ENCODE measurements at places on chromosomes 3 and 15. TPM values are rescaled to one million over a fixed set of nuclear protein-coding genes. Genes with fewer than 3 reads are reported as not detected.

Gene GMNC
- not detected for total RNA-seq

DNA sequence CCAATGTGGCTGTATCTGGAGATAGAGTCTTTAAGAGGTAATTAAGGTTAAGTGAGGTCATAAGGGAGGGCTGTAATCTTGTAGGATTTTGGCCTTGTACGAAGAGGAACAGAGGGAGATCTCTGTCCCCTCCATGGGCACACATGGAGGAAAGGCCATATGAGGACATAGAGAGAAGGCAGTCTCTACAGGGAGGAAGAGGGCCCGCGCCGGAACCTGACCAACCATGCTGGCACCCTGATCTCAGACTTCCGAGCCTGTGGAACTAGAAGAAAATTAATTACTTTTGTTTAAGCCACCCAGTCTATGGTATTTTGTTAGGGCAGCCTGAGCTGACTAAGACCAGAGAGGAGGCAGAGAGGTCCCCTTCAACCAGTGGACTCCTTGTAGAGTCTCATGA is 17.7 kb upstream of the MRPS22 start:
- DNase-seq, result peak; percentile 57

Gene OCA2
- 12.1 TPM for total RNA-seq

Gene BFSP2
- not detected for total RNA-seq

- DNase-seq, result no peak
Observed at GRCh38 chr3:192980632-192981031, 63.0 kb upstream of the MB21D2 start.

GRCh38 chr3:71887256-71887655 is 102.3 kb upstream of the PROK2 start:
- no peak for DNase-seq

GRCh38 chr15:80093854-80094418 is 34.5 kb downstream of the ZFAND6 start:
- DNase-seq, result peak; percentile 48

Gene MUC13
- not detected for total RNA-seq

DNA sequence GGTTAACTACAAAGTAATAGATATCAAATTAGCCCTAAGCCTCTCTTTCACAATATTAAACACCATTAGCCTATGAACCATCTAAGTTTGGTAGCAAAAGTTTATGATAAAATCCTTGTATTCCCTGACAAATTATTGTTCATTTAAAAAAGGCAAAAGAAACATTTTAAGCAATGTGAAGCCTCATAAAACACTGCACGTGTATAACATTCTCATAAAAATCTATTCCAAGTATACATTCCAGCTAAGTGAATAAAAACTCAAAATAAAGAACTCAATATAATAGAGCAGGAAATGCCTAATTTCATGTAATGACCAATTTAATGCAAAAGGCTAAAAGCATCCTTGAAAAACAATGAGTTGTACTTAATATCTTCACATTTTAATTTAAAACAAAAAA is 27.7 kb downstream of the TNIK start:
- no peak for DNase-seq

All from lower leg skin (tissue), 4 donors.